ENCODE measurements at places on chromosomes 11 and 22. TPM values are rescaled to one million over a fixed set of nuclear protein-coding genes. Genes with fewer than 3 reads are reported as not detected.

GRCh38 chr11:46694607-46695006, 5.8 kb downstream of the ARHGAP1 start:
- no peak overlapping the region for H3K4me3 ChIP-seq
- H3K4me1 ChIP-seq: peaks cover 54% of the 10 kb centered on the region
- DNase-seq: no peak
- no peaks in the 10 kb centered on the region for H3K27me3 ChIP-seq

SF3B2 gene
- total RNA-seq: 96.9 TPM

DNA sequence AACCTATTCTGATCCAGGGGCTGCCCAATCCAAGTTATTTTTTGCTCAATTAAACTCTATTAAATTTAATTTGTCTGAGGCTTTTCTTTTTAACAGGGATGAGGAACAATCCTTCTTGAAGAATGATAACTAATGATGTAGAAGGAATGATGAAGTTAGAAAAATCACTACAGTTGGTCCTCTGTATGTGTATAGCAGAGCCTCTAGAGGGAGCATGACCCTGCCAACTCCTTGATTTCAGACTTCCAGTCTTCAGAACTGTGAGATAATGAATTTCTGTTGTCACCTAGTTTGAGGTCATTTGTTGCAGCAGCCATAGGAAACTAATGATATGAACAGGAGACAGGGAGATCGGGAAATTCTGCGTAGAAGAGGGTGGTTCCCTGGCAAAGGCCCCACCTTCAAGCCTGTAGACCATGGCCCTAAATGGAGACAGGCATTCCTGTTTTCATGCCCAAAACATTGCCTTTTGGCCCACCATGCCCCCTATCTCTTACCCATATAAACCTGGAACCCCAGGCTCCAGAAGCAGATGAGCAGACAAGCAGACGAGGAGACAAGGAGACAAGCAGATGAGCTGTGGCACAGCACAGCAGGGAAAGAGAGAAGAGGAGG, 7.7 kb upstream of the QSER1 start:
- H3K4me1 ChIP-seq: no peaks in the 10 kb centered on the region
- DNase-seq: peak; percentile 6
- no peak overlapping the region for H3K27ac ChIP-seq
- H3K36me3 ChIP-seq: no peaks in the 10 kb centered on the region
- no peaks in the 10 kb centered on the region for H3K27me3 ChIP-seq

GRCh38 chr11:66063900-66064299, 6.2 kb upstream of the PACS1 start:
- DNase-seq: no peak
- peaks cover 14% of the 10 kb centered on the region for H3K4me1 ChIP-seq

OR10G8 gene
- not detected for total RNA-seq

DGCR6 gene
- total RNA-seq: 22.5 TPM

DNA sequence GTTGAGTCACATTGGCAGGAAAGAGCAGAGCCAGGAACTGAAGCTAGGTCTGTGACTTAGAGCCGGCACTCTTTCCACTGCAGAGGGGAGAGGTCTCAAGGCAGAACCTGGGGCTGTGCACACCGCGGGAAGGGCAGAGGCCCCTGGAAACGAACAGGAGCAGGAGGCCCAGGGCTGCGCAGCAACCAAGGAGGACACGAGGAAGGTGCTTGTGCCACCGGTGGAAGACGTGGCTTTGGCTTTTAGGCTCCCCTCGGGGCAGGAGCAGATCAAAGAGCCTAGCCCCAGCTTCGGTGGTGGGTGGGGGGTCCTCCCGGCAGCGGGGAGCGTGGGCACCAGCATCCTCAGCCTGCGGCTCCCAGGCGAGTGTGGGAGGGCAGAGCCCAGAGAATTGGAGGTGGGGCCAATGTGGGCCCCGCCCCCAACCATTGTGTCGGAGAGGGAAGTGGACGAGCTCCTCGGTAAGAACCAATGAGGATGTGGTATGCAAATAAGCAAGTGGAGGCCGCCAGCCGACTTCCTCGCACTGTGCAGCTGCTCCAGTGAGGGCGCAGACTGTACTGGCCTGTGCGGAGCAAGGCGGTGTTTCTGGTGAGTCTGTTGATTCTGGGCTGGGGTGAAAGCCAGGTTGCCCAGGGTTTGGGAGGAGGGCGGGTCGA, at the start of gene CCDC116:
Gene CCDC116 (plus strand): TSS at position 524 of the 659 bp plus-strand sequence. CDS start 422 bp downstream, outside the sequence.
- no peak within 1 kb of the TSS for H3K27ac ChIP-seq
- peaks cover 6% of the 10 kb centered on the region for H3K4me1 ChIP-seq
- no peaks in the 10 kb centered on the region for H3K27me3 ChIP-seq
- H3K36me3 ChIP-seq: no peaks in the 10 kb centered on the region

- DNase-seq: peak; percentile 60
- H3K4me3 ChIP-seq: peak overlapping the region; percentile 71
- peaks cover 40% of the 10 kb centered on the region for H3K4me1 ChIP-seq
- no peaks in the 10 kb centered on the region for H3K36me3 ChIP-seq
- H3K27me3 ChIP-seq: peaks cover 7% of the 10 kb centered on the region
These were observed 428 bp downstream of the SCN3B start for GRCh38 chr11:123653827-123654565.

GRCh38 chr11:63530021-63530420, 6.6 kb upstream of the PLAAT4 start:
- no peak for DNase-seq
- H3K4me3 ChIP-seq: no peak overlapping the region
- no peaks in the 10 kb centered on the region for H3K36me3 ChIP-seq
- no peak overlapping the region for H3K27ac ChIP-seq

GAB4 gene
- total RNA-seq: not detected

DNA sequence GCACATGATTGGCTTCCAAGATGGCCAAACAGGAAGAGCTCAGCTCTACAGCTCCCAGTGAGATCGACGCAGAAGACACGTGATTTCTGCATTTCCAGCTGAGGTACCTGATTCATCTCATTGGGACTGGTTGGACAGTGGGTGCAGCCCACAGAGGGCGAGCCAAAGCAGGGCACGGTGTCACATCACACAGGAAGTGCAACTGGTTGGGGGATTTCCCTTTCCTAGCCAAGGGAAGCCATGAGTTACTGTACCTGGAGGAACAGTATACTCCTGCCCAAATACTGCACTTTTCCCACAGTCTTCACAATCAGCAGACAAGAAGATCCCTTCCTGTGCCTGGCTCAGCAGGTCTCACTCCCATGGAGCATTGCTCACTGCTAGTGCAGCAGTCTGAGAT, 131.2 kb downstream of the DLG2 start:
- no peak overlapping the region for H3K4me3 ChIP-seq
- no peak for DNase-seq
- no peaks in the 10 kb centered on the region for H3K36me3 ChIP-seq
- no peaks in the 10 kb centered on the region for H3K4me1 ChIP-seq

- no peaks in the 10 kb centered on the region for H3K36me3 ChIP-seq
- no peak overlapping the region for H3K27ac ChIP-seq
- DNase-seq: peak; percentile 14
These were observed 28.1 kb downstream of the RTN3 start for GRCh38 chr11:63709336-63709884.

DNA sequence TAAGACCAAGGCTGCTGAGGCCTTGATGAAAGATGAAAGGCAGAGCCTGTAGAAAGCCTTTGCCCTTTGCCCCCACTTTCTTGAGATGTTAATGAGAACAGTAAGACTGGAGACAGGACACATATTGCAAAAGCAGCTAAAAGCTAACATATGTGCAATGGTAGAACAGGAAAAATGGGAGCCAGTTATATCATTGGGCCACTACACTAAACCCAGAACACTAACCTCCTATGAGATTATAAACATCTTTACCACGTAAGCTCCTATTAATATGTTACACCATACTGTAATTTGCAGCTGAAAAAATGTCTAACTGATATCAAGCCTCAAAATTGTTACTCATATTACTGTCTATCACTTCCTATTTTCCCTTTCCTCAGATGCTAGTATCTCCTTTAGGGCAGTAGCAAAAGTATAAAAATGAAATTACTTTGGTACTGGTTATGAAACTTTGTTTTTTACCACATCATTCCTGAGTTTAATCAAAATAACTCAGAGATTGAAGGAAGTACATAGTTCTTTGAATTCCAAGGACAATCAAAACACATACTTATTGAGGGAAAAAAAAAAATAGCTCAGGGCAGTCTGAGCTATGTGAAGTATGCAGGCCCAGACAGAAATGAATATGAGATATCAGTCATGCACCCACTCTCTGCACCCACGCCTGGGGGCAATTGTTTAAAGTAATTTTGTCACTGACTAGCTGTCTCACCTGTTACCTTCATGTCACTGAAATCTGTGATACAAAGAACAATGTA, 9.1 kb downstream of the HPS5 start:
- DNase-seq: no peak
- no peak overlapping the region for H3K27ac ChIP-seq
- no peaks in the 10 kb centered on the region for H3K4me1 ChIP-seq

DNA sequence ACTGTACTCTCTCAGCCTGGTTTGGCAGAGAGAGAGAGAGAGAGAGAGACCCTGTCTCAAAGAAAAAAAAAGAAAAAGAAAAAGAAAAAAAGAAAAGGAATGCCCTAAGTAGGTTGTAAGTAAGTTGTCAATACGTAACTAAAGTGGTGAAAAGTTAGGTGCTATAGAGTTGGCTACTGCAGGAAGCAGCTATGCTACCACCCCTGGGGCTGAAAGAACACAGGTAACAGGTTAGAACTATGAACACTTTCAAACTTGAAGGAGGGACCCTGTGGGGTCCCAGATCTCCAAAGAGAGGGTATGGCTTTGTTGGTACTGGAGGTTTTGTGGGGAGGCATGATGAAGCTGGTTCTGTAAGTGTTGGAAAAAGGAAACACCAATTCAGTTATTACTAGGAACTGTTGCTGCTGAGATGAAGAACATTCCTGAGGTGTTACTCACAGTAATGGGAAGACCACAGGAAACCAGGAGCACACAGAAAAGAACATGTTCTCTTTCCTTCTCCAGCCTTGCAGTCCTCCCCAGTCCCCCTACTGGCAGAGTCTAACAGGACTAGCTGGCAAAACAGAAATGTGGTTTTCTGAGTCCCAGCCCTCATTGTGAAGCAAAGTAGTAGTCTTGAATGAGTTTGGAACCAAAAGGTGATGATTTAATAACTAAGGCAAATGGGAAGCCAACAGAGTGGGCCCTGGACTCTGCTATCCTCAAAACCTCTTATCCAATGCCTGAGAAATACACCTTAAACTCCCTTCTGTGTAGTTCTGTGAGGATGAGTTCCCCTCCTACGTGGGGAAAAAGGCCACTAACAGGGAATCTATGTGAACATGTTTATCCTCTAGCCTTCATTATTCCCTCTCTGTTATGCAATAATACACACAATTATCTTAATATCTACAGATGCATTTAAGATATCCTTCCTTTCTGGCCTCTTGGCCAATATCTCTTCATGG, 427.0 kb upstream of the DDI1 start:
- H3K36me3 ChIP-seq: no peaks in the 10 kb centered on the region
- H3K4me1 ChIP-seq: no peaks in the 10 kb centered on the region
- no peak for DNase-seq
- no peaks in the 10 kb centered on the region for H3K27me3 ChIP-seq
- no peak overlapping the region for H3K27ac ChIP-seq
- H3K4me3 ChIP-seq: no peak overlapping the region

DNA sequence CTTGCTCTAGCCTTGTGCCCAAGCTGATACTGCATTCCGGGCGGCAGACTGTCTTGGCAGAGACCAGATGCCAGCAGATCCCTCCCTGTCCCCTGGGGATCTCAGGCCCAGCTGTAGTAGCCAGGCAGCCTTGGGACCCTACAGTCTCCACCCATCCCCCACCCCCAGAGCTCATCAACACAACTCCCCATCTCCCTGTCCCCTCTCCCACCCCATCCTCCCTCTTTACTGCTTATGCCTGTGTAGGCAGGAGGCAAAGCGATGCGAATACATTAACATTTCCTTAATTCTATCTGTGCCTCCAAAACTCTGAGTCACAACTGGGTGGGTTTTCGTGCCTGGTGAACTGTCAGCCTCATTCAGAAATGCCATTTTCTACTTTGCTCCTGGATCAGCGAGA, 547.6 kb downstream of the BUD13 start:
- H3K27ac ChIP-seq: no peak overlapping the region
- no peaks in the 10 kb centered on the region for H3K27me3 ChIP-seq
- peaks cover 7% of the 10 kb centered on the region for H3K4me1 ChIP-seq
- no peak overlapping the region for H3K4me3 ChIP-seq

MYEOV gene
- 0.62 TPM for total RNA-seq

GRCh38 chr11:14783788-14784187, 108.2 kb downstream of the CYP2R1 start:
- no peak overlapping the region for H3K27ac ChIP-seq
- no peak overlapping the region for H3K4me3 ChIP-seq
- no peaks in the 10 kb centered on the region for H3K4me1 ChIP-seq
- H3K27me3 ChIP-seq: no peaks in the 10 kb centered on the region
- DNase-seq: no peak

- no peak overlapping the region for H3K4me3 ChIP-seq
- H3K27ac ChIP-seq: no peak overlapping the region
- no peaks in the 10 kb centered on the region for H3K36me3 ChIP-seq
- peak; percentile 30 for DNase-seq
- H3K27me3 ChIP-seq: no peaks in the 10 kb centered on the region
These were observed 284.8 kb downstream of the ETS1 start for GRCh38 chr11:128302425-128303186.

DNA sequence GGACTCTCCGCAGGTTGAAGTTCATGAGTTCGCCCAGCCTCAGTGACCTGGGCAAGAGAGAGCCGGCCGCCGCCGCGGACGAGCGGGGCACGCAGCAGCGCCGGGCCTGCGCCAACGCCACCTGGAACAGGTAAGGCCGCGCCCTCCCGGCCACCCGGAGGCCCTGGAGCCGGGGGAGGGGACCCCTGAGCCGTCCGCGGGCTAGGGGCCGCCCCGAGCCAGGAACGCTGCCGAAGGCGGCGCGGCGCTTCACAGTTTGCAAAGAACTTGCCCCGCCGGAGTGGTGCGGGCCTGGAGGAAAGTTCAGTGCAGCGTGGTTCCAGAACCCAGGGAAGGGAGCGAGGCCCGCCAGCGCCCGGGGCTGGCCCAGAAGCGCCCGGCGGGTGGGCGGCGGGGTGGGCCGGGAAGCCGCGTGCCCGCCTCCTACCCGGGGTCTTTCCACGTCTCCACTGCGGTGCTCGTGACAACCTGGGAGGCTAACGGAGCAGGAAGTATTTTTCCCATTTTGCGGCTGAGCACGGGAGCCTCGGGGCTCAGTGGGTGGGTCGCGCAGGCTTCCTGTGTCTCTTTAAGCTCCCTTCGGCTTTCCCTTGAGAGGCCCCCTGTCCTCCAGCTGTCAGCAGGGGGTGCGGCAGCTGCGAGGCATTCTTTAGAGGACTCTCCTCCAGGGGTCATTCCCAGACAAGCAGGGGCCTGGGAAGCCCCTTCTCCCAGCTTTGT, 635 bp downstream of the PRR5 start:
- H3K4me3 ChIP-seq: peak overlapping the region; percentile 57
- peaks cover 3% of the 10 kb centered on the region for H3K27me3 ChIP-seq
- peak overlapping the region; percentile 55 for H3K27ac ChIP-seq
- H3K36me3 ChIP-seq: peaks cover 8% of the 10 kb centered on the region

ACTN3 gene
- total RNA-seq: 81.6 TPM

- peaks cover 78% of the 10 kb centered on the region for H3K4me1 ChIP-seq
- H3K27ac ChIP-seq: peak overlapping the region; percentile 92
- H3K27me3 ChIP-seq: no peaks in the 10 kb centered on the region
These were observed 9.9 kb downstream of the PCSK7 start for GRCh38 chr11:117221775-117222517.

CDC42EP1 gene
- total RNA-seq: 14.9 TPM

DNA sequence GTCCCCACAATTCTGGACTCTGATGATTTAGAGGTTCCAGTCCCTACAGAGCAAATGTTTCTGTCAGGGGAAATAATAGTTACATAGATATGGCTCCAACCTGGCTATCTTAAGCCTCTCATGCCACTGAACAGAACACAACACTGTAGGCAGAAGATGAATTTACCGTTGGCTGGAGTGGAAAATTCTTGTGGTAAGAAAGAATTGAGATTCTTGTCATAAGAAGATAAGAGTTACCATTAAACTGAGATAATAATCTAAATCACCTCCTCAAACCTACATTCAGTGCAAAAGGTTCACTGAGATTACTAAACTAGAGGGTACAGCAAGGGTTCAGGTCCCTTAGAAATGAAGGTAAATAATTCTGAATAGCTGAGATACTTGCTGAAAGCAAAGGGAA, 10.1 kb upstream of the NAALAD2 start:
- no peak overlapping the region for H3K27ac ChIP-seq
- H3K4me3 ChIP-seq: no peak overlapping the region
- no peak for DNase-seq

Data from muscle of leg (tissue), 16 donors.